Stimulated activated CD4-positive, alpha-beta T cell treated with anti-CD3 and anti-CD28 coated beads, Interleukin-12 subunit alpha, Interleukin-12 subunit beta, amount 100 ng/mL, for 24 hours (primary cell): ENCODE measurements at places on chromosomes 13 and 19.

- DNase-seq = no peak
Measured at GRCh38 chr13:33577007-33577406, 240.9 kb upstream of the RFC3 start.

- no peak for DNase-seq
Measured at GRCh38 chr19:38385804-38386257, 2.0 kb downstream of the GGN start.

DNA sequence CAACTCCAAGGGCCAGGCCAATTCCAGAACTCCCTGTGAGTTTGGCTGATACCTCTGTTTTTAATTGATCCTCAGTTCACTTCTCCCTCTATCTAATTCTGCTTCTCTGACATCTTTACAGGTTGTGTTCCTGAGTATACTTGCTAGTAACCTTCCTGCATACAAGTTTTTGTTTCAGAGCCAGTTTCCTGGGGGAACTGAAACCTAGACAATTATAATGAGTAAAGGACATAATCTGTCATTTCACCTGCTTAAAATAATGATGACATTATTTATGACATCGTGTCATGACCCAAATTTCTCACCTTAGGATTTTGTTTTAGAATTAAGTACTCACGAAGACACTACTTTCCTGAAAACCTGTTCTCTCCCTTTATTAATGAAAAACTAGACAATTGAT lies 12.5 kb upstream of the MYCBP2 start:
- DNase-seq = no peak

DNA sequence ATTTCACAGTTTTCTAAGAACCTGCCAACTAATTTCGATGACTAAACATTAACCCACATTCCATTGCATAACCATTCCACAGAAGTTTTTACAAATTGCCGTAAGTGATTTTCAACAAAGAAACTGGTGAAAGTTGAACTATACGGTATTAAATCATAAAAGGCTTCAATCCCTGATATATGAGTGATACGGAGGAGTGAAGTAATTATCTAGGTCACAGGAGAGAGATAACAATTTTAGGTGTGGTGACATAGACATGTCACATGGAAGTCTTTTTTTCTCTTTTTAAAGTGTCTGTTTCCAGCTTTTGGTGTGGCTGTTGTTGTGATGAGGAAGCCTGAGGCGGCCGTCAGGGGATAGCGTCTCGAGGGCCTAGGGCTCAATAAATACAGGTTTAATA lies 29.4 kb downstream of the TBC1D4 start:
- no peak for DNase-seq

DNA sequence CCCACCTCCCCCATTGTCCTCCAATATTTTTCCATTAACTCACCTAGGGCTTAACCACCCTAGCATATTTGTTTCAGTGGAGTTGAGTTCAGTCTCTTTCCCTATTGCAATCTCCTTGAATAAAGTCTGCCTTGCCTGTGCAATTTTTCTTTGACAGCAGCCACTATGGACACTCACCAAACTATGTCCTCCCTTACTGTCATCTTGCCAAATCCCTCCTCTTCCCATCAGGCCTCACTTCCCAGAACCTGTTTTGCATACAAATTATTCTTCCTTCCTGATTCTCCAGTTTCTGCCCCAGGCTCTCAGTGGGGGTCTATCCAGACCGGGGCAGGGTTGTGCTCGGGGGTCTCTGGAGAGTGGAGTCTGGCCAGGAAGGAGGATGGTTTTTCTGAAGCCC lies 2.2 kb upstream of the LYPD5 start:
- DNase-seq = no peak

DNA sequence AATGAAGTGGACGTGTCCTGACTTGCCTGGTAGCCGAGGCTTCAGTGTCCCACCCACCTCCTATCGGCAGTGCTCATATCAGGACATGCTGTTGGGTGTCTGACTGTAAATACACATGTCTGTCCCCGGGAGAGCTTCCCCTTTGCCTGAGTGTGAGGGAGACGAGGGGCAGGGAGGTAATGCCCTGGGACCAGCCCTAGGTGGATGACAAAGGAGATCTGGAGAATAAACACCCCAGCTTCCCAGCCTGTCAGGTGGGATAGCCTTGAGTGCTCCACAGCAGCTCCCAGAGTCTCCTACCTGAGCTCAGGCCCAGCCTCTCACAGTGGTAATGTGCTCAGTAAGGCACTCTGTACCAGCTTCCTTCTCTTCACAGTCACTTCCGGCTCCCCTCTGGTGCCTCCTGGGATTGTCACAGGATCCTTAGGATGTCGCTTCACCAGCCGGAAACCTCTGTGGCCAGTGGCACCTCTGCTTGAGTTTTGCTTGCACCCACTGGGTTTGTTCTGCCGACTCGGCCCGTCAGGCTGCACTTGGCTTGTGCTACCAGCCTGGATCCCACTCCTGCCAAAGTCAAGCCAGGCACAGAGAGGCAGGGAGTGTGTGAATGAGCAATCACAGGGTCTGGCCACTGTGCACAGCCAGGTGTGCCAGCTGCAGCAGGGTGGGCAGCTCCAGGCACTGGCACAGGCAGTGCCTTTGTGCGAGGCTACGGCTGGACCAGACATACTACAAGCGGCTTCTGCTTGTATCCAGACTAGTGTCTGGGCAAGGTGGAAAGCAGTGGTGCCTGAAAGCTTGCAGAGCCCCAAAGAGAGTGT lies 54.4 kb upstream of the RGCC start:
- no peak for DNase-seq

GRCh38 chr13:80903911-80904310 lies 563.0 kb upstream of the SPRY2 start:
- DNase-seq = no peak

GRCh38 chr13:53921473-53921872 lies 892.9 kb downstream of the OLFM4 start:
- DNase-seq = no peak

DNA sequence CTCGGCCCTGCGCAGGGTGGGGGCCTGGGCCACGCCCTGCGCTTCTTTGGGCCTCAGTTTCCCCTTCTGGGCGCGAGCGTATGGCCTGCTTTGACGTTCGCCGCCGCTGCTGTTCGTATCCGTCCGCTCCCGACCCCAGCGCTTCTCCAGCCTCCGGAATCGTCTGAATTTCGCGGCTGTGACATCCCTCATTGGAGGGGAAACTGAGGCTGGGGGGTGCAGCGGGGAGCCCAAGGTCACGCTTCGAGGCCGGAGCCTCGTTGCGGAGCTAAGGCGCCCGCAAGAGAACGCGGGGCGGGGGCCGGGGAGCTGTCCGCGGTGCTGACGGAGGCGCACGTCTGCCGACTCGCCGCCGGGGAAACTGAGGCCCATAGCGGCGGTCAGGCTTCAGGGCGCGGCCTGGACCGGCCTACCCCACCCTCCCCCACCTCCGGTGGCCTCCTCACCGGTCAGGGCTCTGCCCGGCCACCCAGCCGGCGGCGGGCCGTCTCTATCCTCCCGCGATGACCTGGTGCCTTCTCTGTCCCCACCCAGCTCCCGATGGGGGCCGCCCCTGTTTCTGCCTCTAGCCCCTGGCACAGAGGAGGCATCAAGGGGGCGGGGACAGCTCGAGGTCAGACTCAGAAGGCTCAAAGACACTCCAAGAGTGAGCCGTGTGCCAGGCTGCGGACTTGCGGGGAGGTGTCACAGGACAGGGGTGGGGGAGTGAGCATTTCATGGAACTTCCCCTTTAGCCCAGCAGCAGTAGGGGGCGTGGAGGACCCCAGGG lies 3.0 kb upstream of the APC2 start:
- DNase-seq = no peak

- DNase-seq = no peak
Measured at GRCh38 chr13:47546391-47547225, 454.5 kb downstream of the SUCLA2 start.

GRCh38 chr19:55136399-55137102 lies 12.5 kb downstream of the TNNT1 start:
- no peak for DNase-seq
